ENCODE measurements at places on chromosomes 2 and 18. TPM values are rescaled to one million over a fixed set of nuclear protein-coding genes. Genes with fewer than 3 reads are reported as not detected.

The TRIM43 gene
- polyA plus RNA-seq = not detected

The LRPPRC gene
- 26.7 TPM for polyA plus RNA-seq

The PLGLB2 gene
- polyA plus RNA-seq = 1.5 TPM

The CNDP1 gene
- 0.50 TPM for polyA plus RNA-seq

The POTEE gene
- not detected for polyA plus RNA-seq

The GAL3ST2 gene
- not detected for polyA plus RNA-seq

The ITGB6 gene
- polyA plus RNA-seq = 10.3 TPM

The EMILIN1 gene
- polyA plus RNA-seq = 19.6 TPM

The POTEC gene
- not detected for polyA plus RNA-seq

The SLC5A7 gene
- polyA plus RNA-seq = not detected

The SERPINB11 gene
- not detected for polyA plus RNA-seq

The PGAP1 gene
- polyA plus RNA-seq = 0.76 TPM

The GATA6 gene
- polyA plus RNA-seq = 11.9 TPM

The CCDC68 gene
- 11.9 TPM for polyA plus RNA-seq

The B3GNT7 gene
- polyA plus RNA-seq = 1.9 TPM

The TMEM127 gene
- polyA plus RNA-seq = 9.6 TPM

The IL36A gene
- 9.7 TPM for polyA plus RNA-seq

The TDRD15 gene
- not detected for polyA plus RNA-seq

The ADD2 gene
- polyA plus RNA-seq = 0.13 TPM

The PAIP2B gene
- polyA plus RNA-seq = 12.1 TPM
